AG04450 (cell line): ENCODE measurements at places on chromosomes 7 and 10.
A peak's percentile ranks its signal among the peaks of the same experiment; 100 is the strongest.

GRCh38 chr10:51606825-51607462 is 92.5 kb downstream of the CSTF2T start:
- DNase-seq: no peak

GRCh38 chr7:968205-969105 is 6.9 kb downstream of the COX19 start:
- DNase-seq: no peak

GRCh38 chr7:32494946-32495297 is 367 bp upstream of the AVL9 start:
- no peak for DNase-seq

- peak; percentile 11 for DNase-seq
These were observed 161.0 kb downstream of the SKIDA1 start for GRCh38 chr10:21364196-21365114.

DNA sequence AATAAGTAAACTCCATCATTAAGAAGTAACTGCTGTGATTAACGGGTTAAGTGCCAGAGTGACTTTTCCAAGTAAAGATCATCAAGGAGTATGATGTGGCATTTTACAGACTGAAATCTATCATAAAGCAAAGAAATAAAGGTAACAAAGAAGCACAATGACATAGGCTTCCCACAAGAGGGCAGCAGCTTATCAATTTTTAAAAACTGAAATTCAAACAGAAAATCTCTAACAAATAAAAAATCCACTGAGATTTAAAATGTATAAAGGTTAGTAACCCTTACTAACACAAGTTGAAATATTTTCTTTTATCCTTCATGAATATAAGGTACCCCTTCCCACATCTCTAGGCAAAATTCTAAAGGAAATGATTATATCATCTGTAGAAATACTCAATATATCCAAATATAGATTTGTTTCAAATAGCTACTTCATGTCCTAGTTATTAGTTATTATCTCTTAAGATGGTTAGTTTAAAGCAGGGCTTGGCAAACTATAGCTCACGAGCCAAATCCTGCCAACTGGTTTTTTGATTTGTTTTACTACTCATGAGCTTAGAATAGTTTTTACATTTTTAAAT is 29.2 kb downstream of the FAM3C start:
- peak; percentile 10 for DNase-seq

GRCh38 chr7:144391823-144392255 is 11.7 kb downstream of the NOBOX start:
- peak; percentile 6 for DNase-seq

DNA sequence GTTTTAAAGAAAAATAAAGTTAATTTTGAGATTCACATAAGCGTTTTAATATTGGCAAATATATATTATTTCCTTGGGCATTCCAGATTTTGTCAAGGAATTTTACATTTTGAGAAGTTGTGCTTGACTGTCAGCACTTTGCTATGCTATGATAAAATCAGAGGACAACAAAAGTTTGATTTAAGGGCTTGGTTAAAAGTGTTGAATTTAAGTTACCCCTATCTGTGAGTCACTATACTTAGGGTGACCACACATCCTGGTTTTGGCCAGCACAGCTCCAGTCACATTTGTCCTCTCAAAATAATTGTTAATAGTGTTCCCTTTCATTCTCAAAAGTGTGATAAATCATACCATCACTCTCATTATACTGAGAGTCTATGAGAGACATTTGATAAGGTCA is 34.2 kb upstream of the ANK3 start:
- DNase-seq: no peak

GRCh38 chr10:15083674-15084501 is 4.7 kb downstream of the ACBD7 start:
- DNase-seq: no peak

DNA sequence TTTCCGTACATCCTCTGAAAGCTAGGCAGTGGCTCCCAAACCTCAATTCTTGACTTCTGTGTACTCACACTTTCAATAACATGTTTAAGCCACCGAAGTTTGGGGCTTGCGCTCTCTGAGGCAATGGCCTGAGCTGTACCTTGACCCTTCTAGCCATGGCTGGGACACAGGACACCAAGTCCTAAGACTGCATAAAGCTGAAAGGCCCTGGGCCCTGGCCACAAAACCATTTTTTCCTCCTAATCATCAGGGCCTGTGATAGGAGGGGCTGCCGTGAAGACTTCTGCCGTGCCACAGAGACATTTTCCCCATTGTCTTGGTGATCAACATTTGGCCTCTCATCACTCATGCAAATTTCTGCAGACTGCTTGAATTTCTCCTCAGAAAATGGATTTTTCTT is 216.5 kb upstream of the TEX47 start:
- no peak for DNase-seq

DNA sequence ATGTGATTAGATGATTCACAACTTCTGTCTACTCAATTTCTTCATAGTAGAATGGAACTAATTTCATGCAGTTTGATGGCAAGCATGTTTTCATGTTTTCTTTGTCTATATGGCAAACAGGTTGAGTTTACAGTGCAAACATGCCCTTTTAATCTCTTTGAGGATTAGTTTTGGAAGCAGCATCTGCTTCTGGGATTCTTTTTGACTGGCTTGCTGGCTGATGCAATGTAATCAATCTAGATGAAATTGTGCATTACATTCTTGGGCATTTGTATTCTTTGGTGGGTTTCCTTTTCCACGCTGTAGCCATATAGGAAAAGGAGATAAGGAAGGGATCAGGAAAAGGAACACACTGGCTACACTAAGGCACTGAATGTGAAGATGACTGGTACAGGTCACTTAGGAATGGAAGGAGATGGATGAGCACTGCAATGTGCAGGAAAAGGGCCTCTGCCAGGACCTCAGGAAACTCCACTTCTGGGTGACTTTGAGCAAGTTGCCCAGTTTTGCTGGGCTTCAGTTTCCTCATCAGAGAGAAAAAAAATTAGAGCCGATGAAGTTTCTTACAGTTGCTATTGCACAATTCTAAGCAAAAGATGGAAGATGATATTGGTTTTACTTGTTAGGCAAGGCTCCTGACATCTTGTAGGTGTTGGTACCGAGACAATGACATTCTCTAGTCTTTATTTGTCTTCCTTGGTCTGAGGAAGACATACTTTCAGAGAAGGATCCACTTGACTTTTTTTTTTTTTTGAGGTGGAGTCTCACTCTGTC is 269.1 kb downstream of the SUGCT start:
- no peak for DNase-seq

DNA sequence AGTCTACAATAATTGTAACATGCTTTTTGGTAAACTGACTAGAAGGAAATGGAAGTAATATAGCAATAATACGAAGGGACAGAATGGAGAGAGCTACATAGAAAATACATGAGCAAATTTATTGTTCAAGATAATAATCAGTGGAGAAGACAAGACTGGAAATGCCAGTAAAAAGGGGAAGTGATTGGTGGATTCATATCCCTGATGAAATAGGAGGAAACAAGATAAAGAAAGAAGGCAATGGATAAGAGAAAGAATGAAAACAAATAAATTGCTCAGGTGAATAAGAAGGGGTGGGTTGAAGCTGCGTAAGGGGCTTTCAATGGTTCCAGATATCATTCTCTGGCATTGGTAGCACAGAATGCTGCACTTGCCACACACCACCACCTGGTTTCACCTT is 135.9 kb downstream of the LRRN3 start:
- DNase-seq: no peak

DNA sequence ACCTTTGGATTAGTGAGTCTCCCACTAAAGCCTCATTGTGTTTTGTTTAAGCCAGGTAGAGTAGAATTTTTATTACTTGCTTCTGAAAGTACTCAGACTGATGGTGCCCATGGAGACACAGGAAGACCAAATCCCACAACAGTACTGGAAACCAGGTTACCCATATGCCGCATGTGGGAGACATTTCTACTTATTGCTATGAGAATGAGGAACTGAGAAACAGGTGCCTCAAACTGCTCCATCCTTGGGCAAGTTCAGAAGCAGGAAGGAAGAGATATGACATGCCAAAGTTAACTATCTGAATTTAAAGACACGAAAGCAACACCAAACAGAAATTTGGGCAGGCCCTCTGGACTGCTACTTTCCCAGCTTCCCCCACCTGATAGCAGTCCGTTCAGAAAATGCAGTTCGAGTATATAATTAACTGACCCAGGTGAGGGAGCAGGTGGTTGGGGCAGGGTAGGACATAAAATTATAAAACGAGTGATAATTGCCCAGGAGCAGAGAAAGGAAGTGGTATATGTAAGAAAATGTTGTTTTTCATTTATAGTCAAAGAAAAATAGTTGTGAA is 382.3 kb upstream of the MTPN start:
- no peak for DNase-seq

GRCh38 chr10:71835671-71836595 is 15.1 kb downstream of the PSAP start:
- DNase-seq: no peak

GRCh38 chr10:117996709-117997108 is 50.0 kb downstream of the RAB11FIP2 start:
- DNase-seq: no peak

GRCh38 chr7:79176859-79177477 is 276.5 kb downstream of the MAGI2 start:
- DNase-seq: peak; percentile 26

- DNase-seq: no peak
These were observed 1063.4 kb upstream of the GHITM start for GRCh38 chr10:83075815-83076355.

DNA sequence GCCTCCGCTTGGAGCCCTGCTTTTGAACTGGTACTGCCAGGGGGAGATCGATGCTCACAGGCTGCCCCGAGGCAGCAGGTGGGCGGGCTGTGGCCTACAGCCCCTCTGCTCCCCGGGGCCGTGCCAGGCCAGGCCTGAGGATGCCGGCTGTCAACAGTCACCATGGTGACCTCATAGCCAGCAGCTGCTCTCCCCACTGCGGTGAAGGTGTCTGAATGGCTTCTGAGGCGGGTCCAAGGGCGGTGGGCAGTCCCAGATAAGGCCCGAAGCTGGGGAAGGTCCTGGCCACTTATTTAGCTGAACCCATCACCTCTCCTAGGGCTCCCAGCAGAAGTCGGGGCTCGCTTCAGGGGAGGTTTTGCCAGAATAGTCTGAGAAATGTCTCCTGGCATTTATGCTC is 179.3 kb downstream of the ARHGAP12 start:
- DNase-seq: no peak

DNA sequence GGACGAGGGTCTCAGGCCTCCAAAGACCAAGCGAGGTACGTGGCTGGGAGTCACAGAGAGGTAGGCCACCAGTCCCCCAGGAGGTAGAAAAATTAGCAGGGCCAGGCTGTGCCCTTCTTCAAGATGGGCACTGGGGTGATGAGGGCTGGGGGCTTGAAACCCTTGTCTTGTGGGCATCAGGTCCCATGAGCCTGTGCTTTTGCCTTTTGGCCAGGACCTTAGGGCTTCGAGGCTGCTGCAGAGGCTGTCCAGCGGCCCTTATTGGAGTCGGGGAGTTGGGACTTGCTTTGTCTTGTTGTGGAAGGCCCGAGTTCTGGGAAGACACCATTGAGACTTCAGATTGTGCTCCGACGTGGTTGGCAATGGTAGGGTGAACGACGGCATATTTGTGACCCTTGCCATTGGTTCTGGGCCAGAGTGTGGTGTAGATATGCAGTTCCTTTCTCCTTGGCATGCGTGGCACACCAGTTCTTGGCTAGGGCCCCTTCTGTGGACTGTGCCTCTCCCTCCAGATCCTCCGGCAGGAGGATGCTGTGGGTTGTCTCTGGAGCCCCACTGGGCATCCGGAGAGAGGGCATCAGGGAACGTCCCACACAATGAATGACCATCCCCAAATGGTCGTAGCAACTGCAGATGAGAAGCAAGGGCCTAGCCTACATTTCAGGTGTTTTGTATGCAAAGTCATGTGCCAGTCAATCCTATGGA is 931 bp downstream of the SH2D4B start:
- DNase-seq: no peak

GRCh38 chr10:77220150-77220549 is 417.5 kb downstream of the KCNMA1 start:
- DNase-seq: no peak

DNA sequence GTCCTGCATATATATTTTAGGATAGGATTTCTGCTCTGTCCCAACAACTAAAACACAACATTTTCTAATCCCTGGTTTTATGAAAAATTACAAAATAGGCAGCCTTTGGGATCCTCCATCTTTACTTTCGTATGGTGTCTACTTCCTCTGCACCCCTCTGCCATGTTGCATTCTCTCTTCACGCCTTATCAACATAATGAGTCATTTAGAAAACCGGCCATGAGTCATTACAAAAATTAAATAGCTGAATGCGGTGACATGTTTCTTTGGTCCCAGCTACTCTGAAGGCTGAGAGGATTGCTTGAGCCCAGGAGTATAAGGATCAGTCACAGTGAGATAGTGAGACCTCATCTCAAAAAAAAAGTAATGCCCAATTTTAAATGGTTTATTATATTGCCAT is 148.1 kb upstream of the CELF2 start:
- DNase-seq: no peak

GRCh38 chr7:147245274-147245673 is 1128.7 kb downstream of the CNTNAP2 start:
- peak; percentile 1 for DNase-seq

DNA sequence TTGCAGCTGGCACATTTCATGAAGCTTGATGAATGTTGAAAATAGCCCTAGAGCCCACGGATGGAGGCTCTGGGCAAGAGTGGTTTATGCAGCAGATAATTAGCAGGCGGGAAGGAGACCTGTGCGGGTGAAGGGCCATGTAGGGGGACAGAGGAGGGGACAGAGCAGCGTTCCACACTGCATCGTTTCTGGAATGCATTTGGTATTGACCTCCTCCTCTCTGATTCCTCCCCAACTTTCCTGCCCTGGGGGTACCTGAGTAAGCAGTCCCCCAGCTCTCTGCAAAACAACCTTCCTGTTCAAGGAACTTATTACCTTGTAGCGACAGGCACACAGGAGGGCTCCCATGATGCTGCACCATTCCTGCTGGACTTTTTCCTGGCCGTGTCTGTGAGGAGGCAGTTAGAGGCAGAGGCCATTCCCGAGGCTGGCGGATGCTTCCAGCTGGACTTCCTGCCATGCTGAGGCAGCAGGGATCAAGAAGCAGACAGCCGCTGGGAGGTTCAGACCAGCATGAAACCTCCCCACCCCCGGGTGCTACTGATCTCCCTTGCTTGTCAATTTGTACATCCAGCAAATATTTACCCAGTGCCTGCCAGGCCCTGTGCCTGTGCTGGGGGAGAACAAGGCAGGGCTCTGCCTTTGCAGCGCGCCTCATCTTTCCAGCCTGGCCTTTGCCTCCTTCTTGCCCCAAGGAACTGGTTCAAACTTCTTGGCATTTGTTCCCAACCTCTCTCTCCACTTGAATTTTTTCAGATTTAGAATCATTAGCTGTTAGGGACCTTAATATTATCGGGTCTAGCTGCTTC is 28.7 kb downstream of the SLC29A3 start:
- no peak for DNase-seq

- no peak for DNase-seq
These were observed 63.5 kb downstream of the NRP1 start for GRCh38 chr10:33270971-33271370.

- DNase-seq: no peak
These were observed 156.6 kb downstream of the SPAG6 start for GRCh38 chr10:22501863-22502262.

- no peak for DNase-seq
These were observed 72.8 kb downstream of the FGFR2 start for GRCh38 chr10:121525251-121526134.

- no peak for DNase-seq
These were observed 10.4 kb downstream of the LHPP start for GRCh38 chr10:124472071-124472470.
